Thyroid gland (tissue), 4 donors: ENCODE measurements at places on chromosomes 16 and 17. TPM values are rescaled to one million over a fixed set of nuclear protein-coding genes. Genes with fewer than 3 reads are reported as not detected.

- no peak overlapping the region for H3K4me3 ChIP-seq
- no peaks in the 10 kb centered on the region for H3K36me3 ChIP-seq
- DNase-seq = peak; percentile 14
These were observed 59.1 kb upstream of the IRX6 start for GRCh38 chr16:55264949-55265348.

DNA sequence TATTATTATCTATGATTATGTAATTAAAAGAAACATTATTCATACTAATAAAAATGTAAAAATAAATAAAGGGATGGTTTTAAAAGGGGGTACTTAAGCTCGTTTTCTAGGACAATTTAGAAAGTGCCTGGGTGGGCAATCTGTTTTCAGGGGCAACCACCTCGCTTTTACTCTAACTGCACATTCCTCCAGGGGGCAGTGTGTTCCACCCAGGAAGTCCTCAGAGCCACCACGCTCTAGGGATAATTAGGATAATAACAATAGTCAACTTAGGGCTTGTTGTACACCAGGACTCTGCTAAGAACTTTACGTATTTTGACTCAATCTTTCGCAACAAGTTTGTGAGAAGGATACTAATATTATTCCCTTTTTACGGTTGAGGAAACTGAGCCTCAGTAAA is 396.7 kb upstream of the MAF start:
- H3K4me3 ChIP-seq = no peak overlapping the region
- H3K27me3 ChIP-seq = no peaks in the 10 kb centered on the region
- no peak overlapping the region for H3K27ac ChIP-seq
- DNase-seq = no peak
- H3K36me3 ChIP-seq = no peaks in the 10 kb centered on the region
- no peaks in the 10 kb centered on the region for H3K4me1 ChIP-seq

DNA sequence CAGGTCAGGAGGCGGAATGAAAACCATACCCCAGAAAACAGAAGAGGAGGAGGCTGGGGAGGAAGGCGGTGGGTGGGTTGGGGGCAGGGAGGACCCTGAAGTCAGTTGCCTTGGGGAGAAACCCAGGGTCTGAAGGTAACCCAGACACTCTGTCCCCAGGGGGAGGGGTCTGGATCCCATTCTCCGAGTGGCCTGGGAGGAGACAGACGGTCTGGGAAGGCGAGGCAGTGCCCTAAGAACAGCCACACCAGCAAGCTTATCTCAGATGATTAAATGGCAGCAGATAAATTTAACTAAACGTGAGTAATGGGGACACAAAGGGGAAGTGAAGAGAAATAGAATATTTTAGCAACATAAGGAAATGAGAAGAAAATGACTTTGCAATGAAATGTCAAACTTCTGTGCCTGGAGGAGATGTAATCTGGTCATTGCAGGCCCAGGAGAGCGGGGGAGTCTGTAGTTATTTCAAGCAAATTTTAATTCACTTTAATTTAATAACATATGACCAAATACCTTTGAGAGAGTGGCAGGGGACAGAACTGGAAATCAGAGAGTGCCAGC is 21.4 kb upstream of the ZFP90 start:
- no peak overlapping the region for H3K4me3 ChIP-seq
- H3K36me3 ChIP-seq = no peaks in the 10 kb centered on the region
- DNase-seq = no peak

- no peaks in the 10 kb centered on the region for H3K36me3 ChIP-seq
- no peaks in the 10 kb centered on the region for H3K27me3 ChIP-seq
- DNase-seq = no peak
- no peak overlapping the region for H3K4me3 ChIP-seq
These were observed 19.4 kb upstream of the SUPT4H1 start for GRCh38 chr17:58371300-58371950.

GRCh38 chr17:1997289-1997926 is 27.7 kb downstream of the RTN4RL1 start:
- no peaks in the 10 kb centered on the region for H3K36me3 ChIP-seq
- H3K27me3 ChIP-seq = no peaks in the 10 kb centered on the region
- DNase-seq = no peak

GRCh38 chr17:42378959-42379594 is 9.2 kb downstream of the STAT3 start:
- DNase-seq = no peak
- H3K27ac ChIP-seq = peak overlapping the region; percentile 90
- no peaks in the 10 kb centered on the region for H3K27me3 ChIP-seq
- H3K4me1 ChIP-seq = peaks cover 50% of the 10 kb centered on the region
- no peaks in the 10 kb centered on the region for H3K36me3 ChIP-seq
- no peak overlapping the region for H3K4me3 ChIP-seq

GRCh38 chr17:77476931-77477805 is 336.4 kb downstream of the SEC14L1 start:
- DNase-seq = peak; percentile 56
- peaks cover 55% of the 10 kb centered on the region for H3K4me1 ChIP-seq
- peak overlapping the region; percentile 76 for H3K27ac ChIP-seq
- H3K27me3 ChIP-seq = no peaks in the 10 kb centered on the region
- peaks cover 4% of the 10 kb centered on the region for H3K36me3 ChIP-seq

- peaks cover 16% of the 10 kb centered on the region for H3K4me1 ChIP-seq
- H3K4me3 ChIP-seq = no peak overlapping the region
- H3K27me3 ChIP-seq = no peaks in the 10 kb centered on the region
These were observed 568.2 kb downstream of the WWOX start for GRCh38 chr16:78667675-78668074.

- H3K27me3 ChIP-seq = no peaks in the 10 kb centered on the region
- no peak overlapping the region for H3K4me3 ChIP-seq
- peak; percentile 88 for DNase-seq
- no peak overlapping the region for H3K27ac ChIP-seq
- H3K4me1 ChIP-seq = peaks cover 5% of the 10 kb centered on the region
- H3K36me3 ChIP-seq = no peaks in the 10 kb centered on the region
These were observed 276.6 kb upstream of the TNRC6C start for GRCh38 chr17:77681861-77682260.

- no peak for DNase-seq
- H3K4me3 ChIP-seq = no peak overlapping the region
- H3K36me3 ChIP-seq = no peaks in the 10 kb centered on the region
These were observed 44.3 kb downstream of the RGS9 start for GRCh38 chr17:65181237-65182061.

DNA sequence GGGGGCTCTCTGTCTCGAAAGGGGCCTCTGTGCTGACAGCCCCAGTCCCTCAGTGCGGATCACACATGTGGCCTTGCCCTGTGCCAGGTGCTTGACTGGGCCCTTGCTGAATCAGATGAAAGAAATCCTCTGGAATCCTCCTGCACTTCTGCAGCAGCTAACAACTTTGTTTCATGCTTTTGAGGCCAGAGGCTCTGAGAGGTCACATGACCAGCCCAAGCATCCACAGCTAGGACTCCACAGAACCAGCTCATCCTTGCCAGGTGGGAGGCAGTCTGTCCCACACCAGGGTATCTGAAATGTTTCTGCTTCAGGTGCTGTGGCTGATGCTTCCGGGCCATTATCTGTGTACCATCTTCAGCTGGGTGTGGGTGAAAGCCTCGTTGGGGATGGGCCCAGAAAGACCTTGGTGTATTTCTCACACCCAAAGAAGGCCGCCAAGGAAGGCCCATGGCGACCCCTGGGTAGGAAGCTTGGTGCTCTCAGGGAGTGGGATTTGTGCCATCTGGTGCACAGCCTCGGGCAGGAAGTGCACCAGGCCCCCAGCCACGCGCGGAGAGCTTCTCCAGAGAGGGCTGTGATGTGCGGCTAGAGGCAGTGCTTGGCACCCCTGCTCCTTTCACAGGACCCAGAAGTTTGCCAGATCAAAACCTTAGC is 143.8 kb downstream of the CLEC16A start:
- H3K4me1 ChIP-seq = peaks cover 28% of the 10 kb centered on the region
- no peak overlapping the region for H3K4me3 ChIP-seq
- no peaks in the 10 kb centered on the region for H3K36me3 ChIP-seq
- peak; percentile 59 for DNase-seq
- peak overlapping the region; percentile 86 for H3K27ac ChIP-seq

Gene HS3ST3B1
- total RNA-seq = 3.9 TPM

Gene SSTR5
- not detected for total RNA-seq

Gene EXOC3L1
- total RNA-seq = 8.1 TPM

Gene ZNF785
- total RNA-seq = 11.3 TPM

Gene CFAP97D1
- total RNA-seq = not detected

Gene KRTAP4-3
- total RNA-seq = not detected

Gene SEZ6L2
- 1.5 TPM for total RNA-seq

Gene TBX6
- total RNA-seq = 2.1 TPM
